ENCODE measurements at places on chromosomes 12 and 14. TPM values are rescaled to one million over a fixed set of nuclear protein-coding genes. Genes with fewer than 3 reads are reported as not detected.
A peak's percentile ranks its signal among the peaks of the same experiment; 100 is the strongest.

DNA sequence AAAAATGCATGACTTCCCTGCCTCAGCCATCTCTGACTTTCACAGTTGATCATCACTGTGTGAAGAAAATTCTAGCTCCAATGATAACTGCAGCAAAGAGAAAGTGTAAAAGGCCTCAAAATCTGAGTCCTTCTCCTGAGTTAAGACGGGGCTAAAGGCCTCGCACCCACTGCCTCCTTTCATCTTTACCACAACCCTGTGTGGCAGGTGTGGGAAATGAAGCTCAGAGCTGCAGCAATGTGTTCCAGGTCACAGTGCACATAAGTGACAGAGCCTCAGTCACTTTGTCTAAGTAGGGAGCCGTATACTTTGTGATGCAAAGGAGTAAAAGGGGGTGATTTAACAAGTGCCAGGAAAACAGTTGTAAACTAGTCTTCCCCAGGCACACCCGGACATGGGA lies 144.7 kb upstream of the TMCC3 start:
- no peaks in the 10 kb centered on the region for H3K4me1 ChIP-seq
- no peaks in the 10 kb centered on the region for H3K27me3 ChIP-seq
- no peak overlapping the region for H3K27ac ChIP-seq
- DNase-seq = no peak

DNA sequence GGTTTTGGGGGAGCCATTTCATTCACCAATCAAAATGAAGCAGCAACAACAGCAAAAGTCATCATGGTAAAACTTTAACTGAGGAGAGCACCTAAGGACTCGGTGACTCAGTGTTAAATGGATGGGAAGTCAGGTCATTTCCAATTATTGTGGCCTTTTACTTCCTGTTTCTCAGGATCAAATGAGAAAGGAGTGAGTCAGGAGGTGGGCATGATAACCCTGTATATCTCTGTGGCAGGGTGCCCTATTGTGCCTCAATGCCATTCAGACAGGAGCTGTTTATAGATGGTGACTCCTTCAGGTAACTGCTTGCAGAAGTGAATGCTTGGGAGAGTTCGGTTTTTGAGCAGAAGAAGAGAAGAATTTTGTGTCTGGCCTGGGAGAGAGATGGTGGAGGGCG lies 135.5 kb upstream of the CPM start:
- H3K4me3 ChIP-seq = no peak overlapping the region
- no peaks in the 10 kb centered on the region for H3K27me3 ChIP-seq
- no peak overlapping the region for H3K27ac ChIP-seq
- peak; percentile 70 for DNase-seq
- H3K36me3 ChIP-seq = no peaks in the 10 kb centered on the region

DNA sequence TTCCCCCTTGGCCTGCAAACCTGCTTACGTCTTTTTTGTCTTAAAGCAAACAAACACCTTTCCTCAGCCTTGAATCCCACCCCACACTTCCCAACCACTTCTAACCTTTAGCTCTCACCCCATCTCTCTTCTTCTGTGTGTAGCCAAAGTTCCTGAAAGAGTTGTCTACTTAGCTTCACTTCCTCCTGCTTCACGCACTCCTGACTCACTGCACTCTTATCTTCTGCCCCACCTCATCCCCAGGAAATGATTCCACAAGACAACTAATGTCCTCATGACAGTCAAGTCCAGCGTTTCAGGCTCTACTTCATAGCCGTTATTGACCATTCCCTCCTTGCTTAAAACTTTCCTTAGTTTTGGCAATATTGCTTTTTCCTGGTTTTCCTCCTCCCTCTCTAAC lies 22.4 kb downstream of the EIF2B2 start:
- H3K27ac ChIP-seq = no peak overlapping the region
- H3K4me3 ChIP-seq = no peak overlapping the region
- H3K36me3 ChIP-seq = peaks cover 3% of the 10 kb centered on the region
- H3K4me1 ChIP-seq = no peaks in the 10 kb centered on the region
- no peaks in the 10 kb centered on the region for H3K27me3 ChIP-seq

GRCh38 chr14:99035712-99036610 lies 236.0 kb downstream of the BCL11B start:
- no peaks in the 10 kb centered on the region for H3K36me3 ChIP-seq
- H3K4me1 ChIP-seq = no peaks in the 10 kb centered on the region
- DNase-seq = peak; percentile 47
- no peak overlapping the region for H3K4me3 ChIP-seq
- no peak overlapping the region for H3K27ac ChIP-seq

The OTUB2 gene
- total RNA-seq = 1.1 TPM

DNA sequence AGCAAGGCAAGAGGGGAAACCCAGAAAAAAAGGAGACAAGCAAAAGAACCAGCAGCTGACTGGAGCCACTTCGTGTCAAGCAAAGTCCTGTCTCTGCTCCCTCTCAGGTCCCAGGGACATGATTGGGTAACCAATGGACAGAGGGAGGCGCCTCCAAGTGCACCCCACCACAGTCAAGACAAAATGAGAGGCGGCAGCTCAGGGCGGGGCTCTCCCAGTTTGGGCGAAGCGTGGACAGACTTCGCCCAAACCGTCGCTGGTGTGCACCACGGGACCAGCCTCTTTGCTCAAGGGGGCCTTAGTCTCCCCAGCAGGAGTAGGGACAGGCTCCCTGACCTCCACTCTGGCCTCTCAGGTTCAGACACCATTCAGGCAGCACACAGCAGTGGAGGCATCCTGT lies 1.5 kb upstream of the BEGAIN start:
- H3K4me1 ChIP-seq = no peaks in the 10 kb centered on the region
- no peak for DNase-seq
- H3K36me3 ChIP-seq = no peaks in the 10 kb centered on the region
- H3K27ac ChIP-seq = no peak overlapping the region
- H3K27me3 ChIP-seq = no peaks in the 10 kb centered on the region

The KCNC2 gene
- total RNA-seq = 0.06 TPM

DNA sequence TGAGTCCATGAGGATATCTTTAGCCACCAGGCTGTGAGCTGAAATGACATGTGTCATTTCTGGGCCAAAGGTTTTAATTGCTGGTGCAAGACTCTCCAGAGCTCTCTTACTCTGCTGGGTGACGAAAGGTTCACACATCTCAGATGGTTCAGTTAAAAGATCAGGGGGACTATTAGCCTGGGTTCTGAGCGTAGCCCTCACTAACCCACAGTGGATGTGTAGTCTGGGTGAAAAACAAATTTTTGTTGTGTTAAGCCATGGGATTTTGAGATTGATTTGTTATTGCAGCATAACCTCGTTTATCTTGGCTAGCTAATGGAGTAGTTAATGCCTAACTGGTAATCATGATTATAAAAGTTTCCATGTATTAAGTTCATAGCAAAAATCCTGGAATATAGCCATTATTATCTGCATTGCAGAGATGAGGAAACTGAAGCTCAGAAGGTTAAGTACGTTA lies 251.5 kb downstream of the RMST start:
- H3K27ac ChIP-seq = no peak overlapping the region
- DNase-seq = no peak
- no peak overlapping the region for H3K4me3 ChIP-seq

DNA sequence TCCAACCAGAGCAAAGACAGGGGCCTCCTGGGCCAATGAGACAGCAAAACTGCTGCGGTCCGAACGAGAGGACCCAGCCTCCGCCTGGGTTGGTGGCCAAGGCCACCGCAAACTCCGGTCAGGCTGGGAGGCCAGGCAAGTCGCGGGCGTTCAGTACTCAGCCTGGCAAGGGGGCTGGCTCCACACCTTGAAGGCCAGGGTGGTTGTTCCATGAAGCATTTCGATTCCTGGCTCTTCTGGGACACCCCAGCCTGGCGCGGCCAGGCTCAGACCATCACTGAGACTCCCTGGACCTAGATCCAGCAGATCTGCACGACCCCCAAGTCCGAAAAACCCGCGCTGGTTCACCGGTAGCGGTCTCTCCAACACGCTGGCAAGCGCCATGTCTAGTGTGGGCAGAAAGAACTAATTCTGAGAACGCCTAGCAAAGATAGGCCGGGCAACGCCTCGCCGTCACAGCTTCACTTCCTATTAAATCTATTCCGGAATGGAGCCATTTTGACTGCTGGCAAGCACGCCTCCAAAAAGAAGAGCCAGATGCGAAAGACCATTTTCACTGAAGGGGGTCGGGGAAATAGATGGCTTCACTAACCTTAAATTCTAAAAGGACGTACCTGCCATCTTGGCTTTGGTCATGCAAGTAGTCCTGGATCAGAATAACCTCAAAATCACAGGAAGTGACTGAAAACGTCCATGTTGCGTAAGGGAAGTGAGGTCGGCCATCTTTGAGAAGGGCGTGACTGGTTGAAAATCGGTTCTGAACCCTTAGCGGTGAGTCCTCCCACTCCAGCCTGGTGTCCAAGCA lies at the start of gene PSMB5:
Gene PSMB5, minus strand, starts transcription at position 403 of the 805 bp plus-strand sequence. Its CDS starts 19 bp downstream, at position 384.
- H3K4me3 ChIP-seq = peak within 1 kb of the TSS; percentile 82
- peaks cover 5% of the 10 kb centered on the region for H3K4me1 ChIP-seq
- peaks cover 7% of the 10 kb centered on the region for H3K36me3 ChIP-seq
- DNase-seq = peak; percentile 82
- peak within 1 kb of the TSS; percentile 75 for H3K27ac ChIP-seq

The LRRC43 gene
- 0.46 TPM for total RNA-seq

GRCh38 chr12:6822426-6823135 lies 960 bp downstream of the GPR162 start:
- no peak overlapping the region for H3K27ac ChIP-seq
- H3K4me3 ChIP-seq = no peak overlapping the region
- no peak for DNase-seq
- no peaks in the 10 kb centered on the region for H3K4me1 ChIP-seq
- H3K27me3 ChIP-seq = peaks cover 3% of the 10 kb centered on the region

DNA sequence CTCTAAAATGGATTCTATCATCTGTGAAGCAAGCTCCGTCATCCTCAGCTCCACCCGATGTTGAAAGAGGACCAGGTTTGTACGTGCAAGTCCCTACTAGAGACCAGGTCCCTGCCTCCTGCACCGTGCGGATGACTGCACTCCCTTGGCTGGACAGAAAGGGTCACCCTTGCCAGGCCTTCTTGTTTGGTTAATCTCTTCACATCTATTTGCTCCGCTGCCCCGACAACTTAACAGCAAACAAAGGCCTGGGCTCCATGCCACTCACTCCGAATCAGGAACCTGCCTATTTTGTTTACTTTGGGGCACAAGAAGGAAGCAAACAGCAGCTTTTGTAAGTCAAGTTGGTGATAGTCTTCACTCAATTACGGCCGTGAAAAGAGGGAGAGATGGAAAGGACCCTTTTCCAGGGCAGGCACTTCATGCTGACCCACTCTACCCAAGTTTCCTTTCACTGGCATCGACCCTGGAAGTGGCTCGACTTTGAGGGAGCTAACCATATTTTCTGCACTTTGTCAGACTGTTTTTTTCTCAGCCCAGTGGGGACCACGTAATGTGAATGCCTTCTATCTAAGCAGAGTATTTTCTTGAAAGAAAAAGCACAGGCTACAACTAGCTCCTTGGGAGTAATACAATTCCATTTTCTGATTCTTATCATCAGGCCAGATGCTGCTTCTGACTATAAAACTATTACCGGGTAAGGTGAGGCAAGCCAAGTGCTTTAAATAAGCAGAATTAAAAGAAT lies 202.6 kb downstream of the FOXN3 start:
- H3K4me3 ChIP-seq = no peak overlapping the region
- H3K27ac ChIP-seq = peak overlapping the region; percentile 20
- no peaks in the 10 kb centered on the region for H3K36me3 ChIP-seq
- H3K27me3 ChIP-seq = no peaks in the 10 kb centered on the region
- peaks cover 15% of the 10 kb centered on the region for H3K4me1 ChIP-seq

The SAMD15 gene
- 0.28 TPM for total RNA-seq

DNA sequence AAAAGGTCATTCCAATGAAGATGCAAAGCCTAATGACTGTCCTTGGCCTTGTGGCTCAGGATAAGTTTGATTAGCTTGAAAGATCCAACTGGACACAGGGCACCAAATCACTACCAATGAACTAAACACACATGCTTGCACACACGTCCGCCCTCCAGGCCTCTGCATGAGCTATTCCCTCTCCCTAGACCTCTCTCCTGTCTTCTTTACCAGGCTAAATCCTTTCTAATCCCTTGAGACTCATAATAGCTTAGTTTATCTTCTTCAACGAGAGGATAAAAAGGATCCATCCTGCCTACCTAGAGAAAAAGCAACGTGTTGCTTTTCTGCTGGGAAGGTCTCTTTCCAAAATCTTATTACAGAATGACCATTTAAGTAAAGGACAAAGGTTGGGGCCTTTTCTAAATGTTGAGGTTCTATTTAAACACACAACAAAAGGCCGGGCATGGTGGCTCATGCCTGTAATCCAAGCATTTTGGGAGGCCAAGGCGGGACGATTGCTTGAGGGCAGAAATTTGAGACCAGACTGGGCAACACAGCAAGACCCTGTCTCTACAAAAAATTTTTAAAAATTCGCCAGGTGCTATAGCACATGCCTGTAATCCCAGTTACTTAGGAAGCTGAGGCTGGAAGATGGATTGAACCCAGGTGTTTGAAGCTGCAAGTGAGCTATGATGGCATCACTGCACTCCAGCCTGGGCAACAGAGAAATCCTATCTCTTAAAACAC lies 22.4 kb downstream of the PXN start:
- H3K36me3 ChIP-seq = no peaks in the 10 kb centered on the region
- H3K27me3 ChIP-seq = no peaks in the 10 kb centered on the region

Measured in pancreas (tissue), 10 donors.